ENCODE measurements at places on chromosomes 7 and 10.
A peak's percentile ranks its signal among the peaks of the same experiment; 100 is the strongest.

DNA sequence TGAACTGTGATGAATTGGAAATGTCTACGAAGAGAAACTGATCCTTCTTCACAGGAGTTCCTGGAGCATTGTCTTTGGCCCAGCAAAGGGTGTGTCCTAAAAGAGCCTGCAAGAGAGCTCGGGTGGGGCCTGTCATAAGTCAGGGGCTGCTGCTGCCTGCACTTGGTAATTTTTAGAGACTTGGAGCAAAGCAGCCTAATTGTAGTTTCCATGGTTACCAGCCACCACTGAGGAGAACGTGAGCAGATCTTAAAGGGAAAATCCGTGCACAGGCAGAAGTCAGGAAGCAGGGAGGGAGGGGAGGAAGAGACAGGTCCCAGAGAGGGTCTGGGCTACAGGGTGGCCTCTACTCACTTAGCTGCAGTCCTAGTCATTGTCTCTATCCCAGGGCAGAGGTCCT, 463.6 kb downstream of the PLXNA4 start:
- DNase-seq = no peak

- DNase-seq = peak; percentile 16
Observed at GRCh38 chr10:88810196-88810961, 7.8 kb downstream of the LIPM start.

DNA sequence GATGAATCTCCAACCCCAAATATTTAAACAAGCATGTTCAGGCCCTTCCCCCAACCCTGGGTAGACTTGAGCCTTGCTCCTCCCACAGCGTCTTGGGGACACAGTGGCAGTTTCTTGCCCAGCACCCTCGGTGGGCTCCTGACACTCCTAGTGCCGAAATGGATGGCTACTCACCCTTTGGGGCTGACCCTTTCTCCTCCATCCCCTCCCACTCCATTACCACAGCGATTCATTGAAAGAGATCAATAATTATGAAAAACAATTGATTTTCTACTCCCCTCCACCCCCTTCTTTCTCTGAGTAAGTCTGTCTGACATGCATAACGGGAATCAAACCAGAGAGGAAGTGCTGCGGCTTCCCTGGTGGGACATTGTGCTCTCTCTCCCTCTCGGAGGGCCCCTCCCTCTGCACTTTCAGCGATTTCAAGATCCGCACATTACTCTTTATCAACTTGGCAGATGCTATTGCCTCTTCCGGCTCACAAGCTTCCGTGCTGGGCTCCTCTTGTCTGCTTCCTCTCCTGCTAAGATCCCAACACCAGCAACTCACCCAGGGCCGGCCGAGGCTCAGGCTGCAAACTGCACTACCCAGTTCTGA, 79.0 kb upstream of the PLXNA4 start:
- DNase-seq = peak; percentile 16

- no peak for DNase-seq
Observed at GRCh38 chr10:78620985-78621799, 447.6 kb upstream of the ZMIZ1 start.

- DNase-seq = no peak
Observed at GRCh38 chr7:158751751-158752150, 47.1 kb upstream of the NCAPG2 start.

- DNase-seq = no peak
Observed at GRCh38 chr7:112926018-112926417, 135.8 kb upstream of the TMEM168 start.

- DNase-seq = no peak
Observed at GRCh38 chr7:78716876-78717275, 736.6 kb downstream of the MAGI2 start.

DNA sequence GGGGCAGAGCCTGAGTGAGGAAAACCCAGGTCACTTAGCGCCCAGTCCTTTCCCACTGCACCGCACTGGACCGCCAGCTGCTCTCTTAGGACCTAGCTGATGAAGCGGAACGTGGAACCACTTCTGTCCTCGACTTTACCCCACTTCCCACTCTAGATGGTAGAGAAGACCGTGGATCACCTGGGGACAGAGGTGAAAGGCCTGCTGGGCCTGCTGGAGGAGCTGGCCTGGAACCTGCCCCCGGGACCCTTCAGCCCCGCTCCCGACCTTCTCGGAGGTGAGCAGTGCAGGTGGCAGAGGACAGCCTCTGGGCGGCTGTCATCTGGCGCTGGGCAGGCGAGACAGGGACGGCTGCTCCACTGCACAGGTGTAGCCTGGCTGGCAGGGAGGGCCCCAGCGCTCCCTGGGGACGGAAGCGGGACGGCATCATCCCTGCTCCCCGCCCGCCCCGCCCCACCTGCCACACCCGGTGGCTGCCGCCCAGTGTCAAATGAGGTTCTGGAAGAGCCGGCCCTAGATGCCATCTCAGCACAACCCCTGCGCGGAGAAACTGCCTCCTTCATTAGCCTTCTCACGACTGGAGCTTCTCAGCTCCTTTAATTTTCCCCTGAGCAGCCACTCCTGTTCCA, 11.7 kb downstream of the PLAC9 start:
- DNase-seq = no peak

DNA sequence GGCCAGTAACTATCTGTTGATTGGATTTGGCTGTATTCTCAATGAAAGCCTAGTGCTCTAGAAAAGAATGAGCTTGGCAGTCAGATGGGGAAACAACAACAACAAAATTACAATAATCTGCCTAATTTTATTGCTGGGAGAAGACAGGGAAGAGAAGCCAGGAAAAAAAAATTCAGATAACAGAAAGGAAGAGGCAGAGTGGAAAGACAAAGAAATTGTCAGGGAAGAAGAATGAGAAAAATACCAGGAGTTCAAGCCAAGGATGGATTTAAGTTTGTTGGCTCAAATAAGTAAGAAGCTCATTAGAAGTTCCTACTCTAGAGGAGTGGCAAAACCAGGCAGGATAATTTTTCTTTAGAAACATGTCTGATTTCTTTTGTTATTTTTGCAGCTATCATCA, 45.9 kb upstream of the PRKG1 start:
- DNase-seq = no peak

- DNase-seq = peak; percentile 18
Observed at GRCh38 chr7:43625453-43625852, 42.5 kb downstream of the STK17A start.

DNA sequence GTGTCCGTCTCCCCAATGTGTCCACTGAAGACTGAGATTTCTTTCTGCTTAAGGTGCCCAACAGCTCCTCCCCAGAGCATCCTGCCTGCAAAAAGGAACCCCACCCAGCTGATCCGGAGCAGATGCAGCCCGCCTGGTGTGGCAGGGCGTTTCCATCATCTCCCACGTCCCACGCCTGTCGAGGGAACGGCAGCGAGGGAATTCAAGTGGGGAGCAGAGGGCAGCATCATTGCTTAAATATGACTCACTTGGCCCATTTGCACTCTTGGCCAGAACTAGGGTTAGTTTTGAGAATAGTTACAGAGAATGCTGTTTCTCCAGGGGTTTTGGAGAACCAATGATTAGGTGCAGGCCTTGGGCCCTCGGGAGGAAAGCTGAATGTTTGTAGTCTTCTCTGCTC, 20.8 kb downstream of the VWA2 start:
- DNase-seq = no peak

- no peak for DNase-seq
Observed at GRCh38 chr10:89228962-89229361, 21.8 kb upstream of the CH25H start.

GRCh38 chr7:107479303-107479702, 9.4 kb downstream of the GPR22 start:
- no peak for DNase-seq

- no peak for DNase-seq
Observed at GRCh38 chr7:133300088-133300487, 47.2 kb downstream of the EXOC4 start.

GRCh38 chr7:32336726-32337125, 153.5 kb downstream of the LSM5 start:
- no peak for DNase-seq

- DNase-seq = peak; percentile 6
Observed at GRCh38 chr10:102504179-102504975, 605 bp downstream of the SUFU start.

GRCh38 chr10:42111661-42112330, 526.6 kb downstream of the ZNF33B start:
- DNase-seq = no peak

- DNase-seq = no peak
Observed at GRCh38 chr10:110138197-110138812, 69.1 kb upstream of the MXI1 start.

- no peak for DNase-seq
Observed at GRCh38 chr10:125441151-125441550, 241.8 kb downstream of the TEX36 start.

DNA sequence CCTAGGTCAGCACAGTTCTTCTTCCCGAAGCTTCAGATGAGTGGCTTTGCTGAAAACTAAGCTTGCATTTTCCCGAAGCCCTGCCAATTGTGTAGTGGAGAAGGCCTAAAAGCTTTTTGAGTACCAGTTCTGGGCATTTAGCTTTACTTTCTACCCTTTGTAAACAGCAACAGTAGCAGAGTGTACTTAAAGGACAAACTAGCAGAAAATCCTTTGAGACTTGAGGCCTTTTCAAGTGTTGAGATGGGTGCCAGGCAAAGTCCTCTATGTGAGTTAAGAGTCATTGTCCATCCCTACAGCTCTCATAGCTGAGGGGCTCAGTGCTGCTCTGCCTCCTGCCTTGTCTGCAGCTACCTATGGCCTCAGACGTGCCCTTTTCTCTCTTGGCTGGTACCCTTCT, 368.2 kb downstream of the CCSER2 start:
- DNase-seq = no peak

All from activated T-cell treated with anti-CD3 and anti-CD28 coated beads for 24 hours (primary cell).